Tibial nerve (tissue), 4 donors: ENCODE measurements at places on chromosomes 13 and 19.

DNA sequence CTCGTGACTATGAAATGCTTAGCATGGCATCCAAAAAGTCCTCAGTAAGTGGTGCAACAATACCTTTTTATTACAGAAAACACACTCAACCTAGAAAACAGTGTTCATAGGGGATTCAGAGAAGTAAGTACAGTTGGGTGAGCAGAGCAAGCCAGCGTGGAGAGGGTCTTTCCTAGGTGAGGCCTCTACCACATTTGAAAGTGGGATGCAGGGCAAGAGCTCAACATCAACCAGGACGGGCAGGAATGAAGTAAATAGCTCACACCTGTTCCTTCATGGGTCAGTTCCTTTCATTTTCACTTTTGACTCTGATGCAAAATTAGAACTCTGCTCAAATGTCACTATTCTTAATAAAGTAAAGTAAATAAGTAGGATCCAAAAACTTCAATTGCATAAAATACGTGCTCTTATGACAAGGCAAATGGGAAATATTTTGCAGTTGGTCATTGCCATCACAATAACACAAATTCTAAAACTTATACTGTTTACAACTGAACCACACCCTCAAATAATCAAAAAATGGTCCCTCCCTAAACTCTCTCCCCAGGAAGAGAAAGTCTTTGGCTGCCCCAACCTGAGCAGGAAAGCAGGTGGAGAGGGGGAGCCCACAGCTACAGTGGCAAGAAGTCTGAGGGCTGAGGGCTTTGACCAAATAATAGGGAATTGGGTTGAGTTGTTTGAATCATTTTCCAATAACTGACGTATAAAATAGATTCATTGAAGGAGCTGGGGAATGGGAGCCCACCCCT lies 20.2 kb downstream of the CHAMP1 start:
- DNase-seq: no peak

DNA sequence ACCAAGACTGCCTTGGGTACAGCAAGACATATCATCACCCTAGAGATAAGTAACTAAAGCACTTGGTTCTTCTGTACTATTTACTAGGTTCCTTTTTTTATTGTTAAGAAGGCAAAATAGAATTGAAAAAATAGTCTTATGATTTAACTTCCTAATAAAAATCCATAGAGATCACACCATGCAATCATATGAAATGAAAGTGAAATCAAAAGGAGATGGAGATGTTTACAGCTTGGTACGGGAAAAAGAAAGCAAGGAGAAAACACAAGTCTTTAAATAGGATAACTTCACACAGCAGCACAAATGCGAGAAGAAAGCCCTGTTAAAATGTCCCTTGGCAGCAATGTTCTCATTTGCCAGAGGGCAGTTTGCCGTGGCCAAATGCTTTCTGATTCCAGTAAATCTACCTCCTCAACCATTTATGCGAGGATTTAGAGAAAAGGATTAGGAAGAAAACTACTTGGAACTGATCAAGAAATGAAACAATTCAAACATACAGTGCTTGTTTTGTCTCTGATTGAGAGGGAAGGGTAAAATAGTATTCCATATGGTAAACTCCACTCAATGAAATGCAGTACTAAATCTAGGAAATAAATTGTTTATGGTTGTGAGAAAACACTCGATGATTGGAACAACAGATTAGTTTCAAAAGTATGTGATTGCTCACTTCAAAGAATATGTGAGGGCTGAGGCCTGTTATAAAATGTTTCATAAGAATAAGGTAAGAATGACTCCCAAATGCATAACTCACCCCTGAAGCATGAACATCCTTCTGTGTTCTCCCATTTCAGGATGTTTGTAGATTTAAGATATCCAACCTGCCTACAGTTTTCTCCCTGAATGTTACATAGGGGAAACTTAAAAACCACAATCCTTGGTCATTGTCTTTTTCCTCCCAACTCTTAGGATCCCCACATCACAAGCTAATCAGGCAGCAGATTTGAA lies 487.8 kb downstream of the DACH1 start:
- DNase-seq: no peak

- no peak for DNase-seq
These were observed 1660.4 kb upstream of the MIR17HG start for GRCh38 chr13:89687066-89687465.

GRCh38 chr13:105814219-105814901 lies 721.1 kb downstream of the EFNB2 start:
- no peak for DNase-seq

- DNase-seq: no peak
These were observed 33.9 kb upstream of the TPT1 start for GRCh38 chr13:45374917-45375316.
